Omental fat pad (tissue), 4 donors: ENCODE measurements at places on chromosomes 4 and X.

DNA sequence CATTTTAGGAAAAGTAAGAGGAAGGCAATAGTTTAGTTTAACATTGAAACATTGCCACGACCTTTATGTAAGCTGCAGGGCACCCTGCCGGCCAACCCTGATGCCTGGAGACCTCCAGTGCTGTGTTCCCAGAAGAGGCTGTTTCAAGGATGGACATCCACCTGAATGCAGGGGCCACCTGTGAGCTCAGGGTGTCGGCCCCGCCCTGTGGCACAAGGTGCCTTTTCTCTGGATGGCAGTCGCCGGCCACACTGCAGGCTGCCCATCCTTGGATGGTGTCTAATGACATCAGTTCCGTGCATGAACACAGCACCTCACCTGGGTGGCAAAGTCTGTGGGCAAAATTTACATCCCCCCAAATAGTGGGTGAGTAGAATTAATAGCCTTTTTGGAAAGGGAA is 180.0 kb downstream of the AFAP1 start:
- no peak for DNase-seq

DNA sequence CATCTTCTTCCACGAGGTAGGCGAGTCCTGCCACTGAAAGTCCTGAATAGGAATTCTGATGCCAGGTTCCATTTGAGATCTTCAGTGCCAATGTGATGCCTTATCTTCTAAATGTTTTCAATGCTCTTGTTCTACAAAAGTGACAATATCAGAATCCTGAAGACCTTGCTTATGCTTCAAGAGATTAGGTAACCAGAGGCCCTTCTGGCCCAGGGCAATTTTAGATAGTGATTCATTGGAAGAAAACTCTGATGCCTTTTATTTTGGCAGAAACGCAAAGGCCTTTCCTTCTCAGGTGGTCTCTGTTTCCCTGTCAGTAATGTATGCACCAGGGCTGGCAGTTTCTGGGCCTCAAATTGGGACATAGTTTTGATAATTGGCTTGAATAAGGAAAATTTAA is 144.8 kb downstream of the CEP135 start:
- DNase-seq: no peak

DNA sequence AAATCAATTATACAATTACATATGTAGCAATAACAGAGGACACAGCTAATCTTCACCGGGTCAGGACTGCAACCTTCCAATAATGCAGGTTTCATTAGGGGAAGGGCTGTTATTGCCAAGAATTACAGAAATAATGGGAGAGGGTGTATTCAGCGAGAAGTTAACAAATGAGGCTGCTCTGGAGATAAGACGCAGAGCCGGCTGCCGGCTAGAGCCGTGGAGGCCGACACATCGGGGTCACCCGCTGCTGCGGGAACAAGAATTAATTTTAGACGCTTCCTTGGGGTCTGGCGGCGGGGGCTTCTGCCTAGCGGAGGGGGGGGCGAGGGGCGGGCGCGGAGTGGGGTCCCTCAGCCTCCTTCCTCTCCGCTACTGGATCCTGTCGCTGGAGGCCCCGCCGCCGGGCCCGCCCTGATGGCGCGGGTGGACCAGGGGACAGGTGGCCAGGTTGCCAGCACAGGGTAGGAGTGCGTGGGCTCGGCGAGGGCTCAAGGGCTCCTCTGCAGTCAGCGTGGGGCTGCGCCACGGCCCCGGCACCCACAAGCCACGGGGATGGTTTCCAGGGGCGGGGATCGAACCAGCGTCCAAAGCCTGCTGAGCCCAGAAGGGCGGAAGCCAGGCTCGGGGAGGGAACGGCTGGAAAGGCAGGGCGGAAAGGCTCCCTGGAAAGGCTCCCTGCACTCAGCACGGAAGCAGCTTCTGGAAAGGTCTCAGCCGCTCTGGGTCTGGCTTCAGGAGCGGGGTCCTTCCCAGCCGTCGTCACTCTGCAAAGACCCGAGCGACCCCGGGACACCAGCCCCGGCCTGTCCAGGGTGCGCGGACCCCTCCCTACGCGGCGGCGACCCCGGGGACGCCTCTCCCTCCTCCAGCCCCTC is 113.8 kb upstream of the NKX1-1 start:
- DNase-seq: no peak

DNA sequence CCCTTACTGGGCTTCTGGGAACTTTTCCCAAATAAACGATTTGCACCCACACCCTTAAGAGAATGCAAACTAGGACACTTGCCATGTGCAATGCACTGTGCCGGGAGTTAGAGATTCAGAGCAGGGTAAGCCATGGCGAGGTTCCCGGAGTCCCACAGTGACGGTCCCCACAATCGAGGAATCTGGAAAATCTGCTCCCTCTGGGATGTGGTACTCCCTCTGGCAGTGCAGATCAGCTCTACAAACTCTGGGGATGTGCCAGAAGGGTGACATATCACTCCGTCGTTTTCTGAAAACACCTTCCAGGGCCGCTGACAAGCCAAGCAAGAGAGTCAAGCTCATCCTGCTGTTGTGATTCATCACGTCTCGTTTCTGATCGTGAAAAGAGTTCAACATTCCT is 537.5 kb downstream of the BCOR start:
- no peak for DNase-seq

DNA sequence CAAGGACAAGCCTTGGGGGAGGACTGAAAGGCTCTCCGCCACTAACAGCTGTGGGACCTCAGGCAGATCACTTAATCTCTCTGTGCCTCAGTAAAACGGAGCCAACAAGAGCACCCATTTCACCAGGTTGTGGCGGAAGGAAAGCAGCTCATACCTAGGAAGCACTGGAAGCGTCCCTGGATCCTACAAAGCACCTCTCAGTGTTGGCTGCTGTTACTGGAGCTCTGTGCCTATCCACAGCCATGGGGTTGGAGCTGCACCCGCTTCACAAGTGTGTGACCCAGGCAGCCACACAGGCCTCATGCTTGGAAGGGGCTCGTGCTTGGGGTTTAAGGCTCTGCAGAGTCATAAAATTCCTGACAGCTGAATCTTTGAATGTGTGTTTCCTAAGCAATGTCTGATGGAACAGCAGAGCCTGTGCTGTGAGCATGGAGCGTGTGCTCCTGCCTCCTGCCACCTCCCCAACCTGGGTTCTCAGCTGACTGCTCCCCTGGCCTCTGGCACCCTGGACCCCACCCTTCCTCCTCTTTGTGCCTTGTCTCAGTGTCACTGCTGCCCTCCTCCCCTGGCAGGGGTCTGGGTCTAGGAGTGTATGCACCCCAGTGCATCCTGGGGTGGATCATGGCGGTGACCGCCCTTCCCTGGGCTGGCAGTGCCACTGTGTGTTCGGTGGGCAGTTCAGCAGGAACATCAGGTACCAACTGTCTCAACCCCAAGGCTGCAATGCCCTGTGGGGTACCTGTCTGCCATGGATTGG is 14.4 kb upstream of the MAN2B2 start:
- DNase-seq: no peak
